ENCODE measurements at places on chromosomes 13 and 19.

GRCh38 chr13:87234981-87235380 lies 436.2 kb upstream of the SLITRK5 start:
- no peak for DNase-seq

GRCh38 chr13:110855363-110855762 lies 59.5 kb downstream of the ANKRD10 start:
- no peak for DNase-seq

GRCh38 chr13:97914540-97914939 lies 38.9 kb upstream of the IPO5 start:
- DNase-seq: no peak

GRCh38 chr19:48619692-48620585 lies 633 bp downstream of the SPHK2 start:
- no peak for DNase-seq

- no peak for DNase-seq
Measured at GRCh38 chr13:76231522-76232167, 595.5 kb downstream of the LMO7 start.

DNA sequence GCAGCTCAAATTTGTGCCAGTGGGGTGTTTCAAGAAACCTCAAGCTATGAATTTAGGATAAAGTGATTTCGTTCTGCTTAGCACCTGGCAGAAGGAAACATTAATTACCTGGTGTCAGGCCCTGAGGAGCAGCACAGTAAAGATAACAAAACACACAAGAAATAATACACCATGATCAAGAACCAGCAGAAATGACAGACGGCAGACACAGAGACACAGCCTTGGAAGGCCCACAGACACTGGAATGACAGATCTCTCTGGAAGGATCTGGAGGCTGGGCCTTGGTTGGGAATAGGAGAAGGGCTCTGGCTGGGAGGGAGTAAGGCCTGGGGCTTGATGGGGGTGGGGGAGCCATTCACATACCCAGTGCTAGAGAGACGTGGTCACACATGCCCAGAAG lies 10.8 kb downstream of the PRODH2 start:
- no peak for DNase-seq

Measured in ecto neural progenitor cell (in vitro differentiated cells).